Retinal pigment epithelial cell (primary cell): ENCODE measurements at places on chromosomes 3 and 15.

GRCh38 chr15:74291101-74292071 lies 55.3 kb downstream of the CCDC33 start:
- peak; percentile 49 for DNase-seq

DNA sequence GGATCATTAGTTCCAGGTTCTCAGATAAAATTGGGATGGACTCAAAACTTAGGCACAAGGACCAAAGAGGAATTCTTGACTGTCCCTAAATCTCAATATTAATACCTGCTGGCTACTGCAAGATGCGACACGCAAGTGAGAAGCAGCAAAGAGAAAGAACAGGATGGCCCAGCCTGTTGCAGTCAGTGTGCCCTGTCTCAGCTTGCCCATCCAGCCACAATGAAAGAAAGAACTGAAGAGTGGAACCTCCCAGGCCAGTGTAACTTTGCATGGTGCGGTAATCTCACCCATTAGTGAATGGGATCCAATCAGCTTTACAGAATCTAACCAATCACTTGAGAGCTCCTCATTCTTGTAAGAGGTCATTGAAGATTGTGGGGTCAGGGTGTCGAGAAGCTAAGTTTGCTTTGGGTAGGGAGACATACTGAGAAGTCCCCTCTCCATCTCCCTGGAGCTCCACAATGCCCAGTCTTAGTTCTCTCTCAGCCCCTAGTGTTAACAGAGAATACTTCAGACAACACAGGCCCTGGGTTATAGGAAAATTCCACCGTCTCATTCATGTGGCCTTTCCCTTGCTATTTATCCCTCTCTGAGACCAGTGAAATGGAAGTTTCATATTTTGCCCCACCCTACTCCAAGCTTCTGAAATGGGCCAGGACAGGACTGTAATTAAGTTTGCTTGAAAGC lies 3.2 kb upstream of the SLC9A9 start:
- no peak for DNase-seq

- no peak for DNase-seq
These were observed 263 bp downstream of the ST8SIA2 start for GRCh38 chr15:92393980-92394308.

DNA sequence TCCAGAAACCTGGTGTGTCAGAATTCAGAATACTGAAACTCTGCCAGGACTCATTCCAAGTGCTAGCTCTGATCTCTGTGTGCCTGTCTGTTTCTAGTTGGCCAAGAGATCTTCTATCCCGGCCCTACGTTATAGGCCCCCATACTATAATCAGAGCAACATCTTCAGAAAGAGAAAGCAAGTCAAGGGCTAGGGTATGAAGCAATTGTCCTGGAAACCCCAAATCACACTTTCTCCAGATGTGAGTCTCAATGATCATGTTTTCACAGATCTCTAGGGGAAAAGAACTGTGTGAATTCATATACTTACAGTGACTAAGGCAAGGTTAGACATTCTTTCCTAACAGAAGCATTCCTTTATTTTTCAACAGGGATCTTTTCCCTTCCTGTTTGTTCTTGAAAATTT lies 309.7 kb downstream of the SLC9A9 start:
- no peak for DNase-seq

GRCh38 chr3:113654310-113654709 lies 42.1 kb downstream of the USF3 start:
- no peak for DNase-seq

GRCh38 chr3:148943506-148944205 lies 47.7 kb upstream of the GYG1 start:
- peak; percentile 61 for DNase-seq

GRCh38 chr3:197793247-197793646 lies 2.2 kb downstream of the LRCH3 start:
- no peak for DNase-seq

DNA sequence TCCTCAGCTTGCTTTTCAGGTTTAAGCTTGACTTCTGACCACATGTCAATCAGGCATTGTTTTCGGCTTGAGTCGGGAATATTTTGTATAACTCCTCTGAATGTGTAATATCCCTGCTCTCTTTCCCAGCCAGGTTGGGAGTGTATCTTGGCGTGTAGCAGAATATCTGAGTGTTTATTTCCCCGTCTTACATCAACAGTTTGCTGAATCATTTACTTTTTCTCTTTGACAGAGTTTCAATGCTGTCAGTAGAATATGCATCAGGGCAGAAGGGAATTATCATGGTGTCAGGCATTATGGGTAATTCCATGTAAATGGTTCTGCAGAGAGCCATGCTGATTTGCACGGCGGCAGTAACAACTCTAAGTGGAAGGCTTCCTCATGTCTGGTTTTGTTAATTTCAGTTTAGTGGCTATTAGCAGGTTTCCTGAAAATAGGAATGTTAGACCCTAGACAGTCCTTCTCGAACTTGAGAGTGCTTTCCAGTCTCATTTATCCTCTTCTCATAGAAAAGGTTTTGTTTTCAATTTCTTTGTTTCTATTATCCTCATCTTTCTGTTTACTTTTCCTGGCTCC lies 566.3 kb downstream of the AGBL1 start:
- peak; percentile 7 for DNase-seq

DNA sequence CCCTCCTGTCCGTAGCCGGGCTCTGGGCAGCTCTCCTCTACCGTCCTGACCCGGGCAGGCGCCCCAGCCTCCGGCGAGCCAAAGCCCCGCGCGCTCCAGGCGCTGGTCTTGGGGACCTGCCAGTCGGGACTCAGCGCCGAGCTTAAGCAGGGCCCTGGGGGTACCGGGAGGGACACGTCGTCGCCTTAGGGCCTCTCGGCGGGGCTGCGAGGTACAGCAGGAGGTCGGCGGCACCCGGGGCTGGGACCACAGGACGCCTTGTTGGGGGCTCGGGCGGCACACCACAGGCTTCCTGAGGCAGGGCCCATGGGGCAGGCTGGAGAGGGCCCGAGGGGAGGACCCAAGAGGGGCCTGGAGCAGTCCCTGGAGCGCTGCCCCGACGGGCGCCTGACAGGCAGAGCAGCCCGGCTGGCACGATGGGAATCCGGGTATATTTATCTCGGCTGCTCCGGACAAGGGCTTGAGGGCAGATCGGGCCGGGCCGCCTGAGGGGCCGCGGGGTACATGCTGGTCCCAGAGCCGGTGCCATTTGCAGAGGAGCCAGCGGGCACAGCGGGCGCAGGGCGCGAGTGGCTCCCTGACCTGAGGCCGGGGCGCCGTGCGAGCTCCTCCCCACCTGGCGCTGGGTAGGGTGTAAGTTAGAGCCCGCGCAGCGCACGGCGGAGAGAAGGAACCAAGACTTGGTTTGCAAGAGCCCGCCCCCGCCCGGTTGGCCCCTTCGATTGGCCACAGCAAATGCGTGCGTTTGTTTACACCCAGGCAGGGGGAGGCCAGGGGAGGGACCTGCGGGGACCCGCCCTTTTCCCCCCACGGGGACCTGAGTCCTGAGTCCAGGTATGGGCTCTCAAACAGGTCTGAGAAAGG lies 574 bp downstream of the SLC38A3 start:
- DNase-seq = no peak

DNA sequence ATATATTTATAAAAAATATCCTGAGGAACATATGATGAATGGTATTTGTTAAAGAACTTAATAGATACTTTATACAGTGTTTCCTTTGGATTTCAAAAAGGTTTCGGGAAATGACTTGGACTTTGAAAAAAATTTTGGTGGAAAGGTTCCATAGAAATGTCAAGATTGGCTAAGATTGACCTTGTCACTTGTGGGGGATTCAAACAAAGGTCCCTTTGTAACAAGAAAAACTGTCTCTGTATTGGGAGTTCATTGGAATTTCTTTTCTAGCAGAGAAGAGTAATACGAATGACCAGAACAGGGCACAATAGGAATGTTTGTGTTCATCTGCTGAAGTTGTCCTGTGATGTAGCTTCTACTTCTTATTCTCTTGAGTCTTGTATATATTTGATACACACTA lies 43.2 kb downstream of the ARHGEF26 start:
- DNase-seq = no peak

DNA sequence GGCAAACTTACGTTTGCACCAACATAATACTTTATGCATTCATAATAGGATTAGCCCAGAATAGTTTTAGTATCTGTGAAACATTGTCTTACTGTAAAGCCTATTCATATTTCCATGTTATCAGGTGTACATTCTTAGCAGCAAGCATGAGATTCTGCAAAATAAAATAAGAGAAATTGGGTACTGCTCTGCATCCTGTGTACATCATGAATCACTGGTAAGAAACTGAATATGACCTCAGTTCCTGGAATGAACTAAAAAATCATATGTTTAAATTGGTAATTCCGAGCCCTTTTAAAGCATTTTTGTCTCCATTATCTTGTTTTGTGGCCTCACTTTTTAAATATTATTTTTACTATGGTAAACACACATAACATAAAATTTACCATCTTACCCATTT lies 605.1 kb downstream of the ROBO1 start:
- no peak for DNase-seq

GRCh38 chr15:62709261-62709660 lies 333.3 kb upstream of the TPM1 start:
- no peak for DNase-seq

DNA sequence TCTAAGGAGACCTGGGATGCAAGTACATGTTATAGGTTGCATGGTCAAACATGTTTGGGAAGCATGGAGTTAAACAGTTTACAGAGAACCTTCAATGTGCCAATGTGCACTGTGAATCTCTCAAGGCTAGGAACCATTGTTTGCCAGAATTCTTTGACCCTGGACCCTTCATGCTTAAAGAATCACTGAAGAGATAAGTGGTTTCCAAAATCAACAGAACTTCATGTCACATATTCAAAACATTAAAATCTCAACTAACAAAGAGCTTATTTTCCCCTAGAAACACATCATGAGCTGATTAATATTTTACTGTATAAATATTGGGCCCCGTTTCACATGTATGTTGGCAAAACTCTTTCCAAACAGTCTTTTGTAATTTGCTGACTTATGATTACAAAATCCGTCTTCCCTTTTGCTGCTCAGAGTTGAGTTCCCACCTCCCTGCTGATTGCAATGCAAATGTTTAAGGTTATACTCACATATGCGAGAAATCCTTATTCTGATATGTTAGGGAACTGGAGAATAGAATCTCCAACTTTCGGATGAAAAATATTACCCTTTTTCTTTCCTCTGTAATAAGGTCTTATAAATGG lies 380.2 kb downstream of the DIPK2A start:
- no peak for DNase-seq

- DNase-seq = no peak
These were observed 150.7 kb downstream of the OPA1 start for GRCh38 chr3:193743702-193744047.
